ENCODE measurements at places on chromosomes 12 and 14. TPM values are rescaled to one million over a fixed set of nuclear protein-coding genes. Genes with fewer than 3 reads are reported as not detected.

GRCh38 chr12:39124768-39125167 lies 219.4 kb upstream of the CPNE8 start:
- DNase-seq: no peak

- no peak for DNase-seq
Observed at GRCh38 chr14:73613046-73613383, 698 bp downstream of the ACOT6 start.

The OR6C74 gene
- total RNA-seq: not detected

GRCh38 chr14:23140371-23140770 lies 21.3 kb upstream of the CEBPE start:
- no peak for DNase-seq

DNA sequence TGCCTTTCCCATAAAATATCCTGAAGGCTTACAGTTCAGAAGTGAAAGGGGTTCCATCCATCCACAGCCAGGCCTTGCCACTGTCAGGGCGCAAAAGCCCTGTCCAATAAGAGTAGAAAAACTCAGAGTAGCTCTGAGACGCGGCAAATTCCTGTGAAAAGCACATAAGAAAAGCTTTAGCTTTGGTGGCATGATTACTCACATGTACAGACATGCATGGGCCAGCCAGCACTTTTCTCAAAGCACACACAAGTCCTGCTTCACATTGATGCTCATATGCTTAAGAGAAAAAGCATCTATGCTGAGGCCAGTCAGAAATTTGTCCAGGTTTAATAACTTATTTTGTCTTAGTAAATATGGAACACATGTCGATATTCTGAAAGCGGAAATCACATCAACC lies 25.5 kb downstream of the CLEC1A start:
- DNase-seq: no peak

DNA sequence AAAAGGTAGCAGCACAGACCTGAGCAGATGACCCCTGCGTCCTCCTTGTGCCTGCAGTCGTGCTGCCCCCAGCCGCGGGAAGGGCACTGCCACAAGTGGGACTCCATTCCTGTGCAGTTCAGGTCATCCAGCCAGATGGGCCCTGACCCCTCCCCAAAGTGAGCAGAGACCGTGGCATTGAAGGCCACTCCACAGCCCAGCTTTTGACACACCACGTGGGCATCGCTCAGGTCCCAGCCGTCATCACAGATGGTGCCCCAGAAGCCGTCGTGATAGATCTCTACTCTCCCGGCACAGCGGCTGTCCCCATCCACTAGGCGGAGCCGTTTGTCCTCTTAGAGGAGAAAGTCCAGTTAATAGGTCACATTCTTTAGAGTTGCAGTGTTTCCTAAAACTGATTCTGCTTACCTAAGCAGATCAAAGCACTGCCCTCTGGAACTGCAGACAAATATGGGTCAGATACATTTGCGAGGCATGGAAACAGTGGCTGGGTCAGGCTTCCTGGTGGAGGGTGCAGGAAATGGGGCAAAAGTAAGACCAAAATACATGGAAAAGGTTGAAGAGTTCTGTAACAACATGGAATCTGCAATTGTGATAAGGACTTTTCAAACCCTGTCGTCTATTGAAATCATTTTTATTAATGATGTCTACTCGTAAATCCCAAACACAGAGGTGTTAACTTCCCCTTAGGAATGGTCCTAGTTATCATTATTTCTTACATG lies 69.4 kb downstream of the CD163L1 start:
- no peak for DNase-seq

The P3H3 gene
- 13.6 TPM for total RNA-seq

The KRT7 gene
- total RNA-seq: 100 TPM

- no peak for DNase-seq
Observed at GRCh38 chr14:104797115-104798044, 1.8 kb upstream of the AKT1 start.

- no peak for DNase-seq
Observed at GRCh38 chr12:31999692-32000091, 40.5 kb downstream of the RESF1 start.

DNA sequence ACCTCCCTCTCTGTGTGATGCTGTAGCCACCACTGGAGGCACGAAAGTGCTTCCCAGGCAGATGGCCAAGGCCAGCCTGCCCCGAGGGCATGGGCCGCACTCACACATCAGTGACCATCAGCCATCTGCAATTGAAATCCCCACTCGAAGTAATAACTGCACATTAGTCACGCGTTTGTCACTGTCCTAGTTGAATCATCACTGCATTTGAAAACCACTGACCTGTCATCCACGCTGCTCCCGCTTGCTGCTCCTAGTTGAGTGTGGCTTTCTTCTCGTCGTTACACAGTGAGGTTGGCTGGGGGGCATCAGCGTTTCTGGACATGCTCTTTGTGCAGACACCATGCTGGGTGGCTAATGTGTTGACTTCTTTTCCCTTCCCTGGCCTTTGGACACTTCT lies 176.1 kb downstream of the ADGRD1 start:
- DNase-seq: peak; percentile 14

The SLC7A7 gene
- 72.3 TPM for total RNA-seq
